Activated CD8-positive, alpha-beta T cell treated with anti-CD3 and anti-CD28 coated beads, Interleukin-2, amount 10 ng/mL, durations not matched to agents 7 days and 5 days (primary cell): ENCODE measurements at places on chromosomes 1 and 21. TPM values are rescaled to one million over a fixed set of nuclear protein-coding genes. Genes with fewer than 3 reads are reported as not detected.

DNA sequence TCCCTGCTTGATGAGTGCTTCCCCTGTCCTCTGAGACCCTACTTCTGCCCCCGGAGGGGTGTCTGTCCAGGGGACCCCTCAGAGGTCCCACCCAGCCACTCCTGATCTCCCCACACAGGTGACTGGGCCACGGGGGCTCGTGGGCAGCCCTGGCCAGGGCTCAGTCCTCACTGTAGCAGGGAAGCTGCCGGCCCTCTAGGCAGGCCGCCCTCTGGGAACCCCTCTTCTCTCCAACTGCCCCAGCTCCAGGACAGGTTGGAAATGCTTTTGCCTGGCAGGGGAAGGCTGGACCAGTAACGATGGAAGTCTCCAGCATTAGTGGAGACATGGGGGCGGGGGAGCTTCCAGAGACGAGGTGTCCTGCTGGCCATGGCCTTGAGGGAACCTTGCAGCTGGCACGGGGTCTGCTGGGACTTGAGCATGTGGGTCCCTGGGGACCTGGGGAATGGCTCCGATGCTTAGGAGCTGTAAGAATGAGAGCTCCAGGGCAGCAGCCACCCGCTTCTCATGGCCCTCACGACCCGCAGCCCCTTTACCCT, 3.1 kb upstream of the FNDC10 start:
- DNase-seq = no peak

The PADI2 gene
- total RNA-seq = not detected

DNA sequence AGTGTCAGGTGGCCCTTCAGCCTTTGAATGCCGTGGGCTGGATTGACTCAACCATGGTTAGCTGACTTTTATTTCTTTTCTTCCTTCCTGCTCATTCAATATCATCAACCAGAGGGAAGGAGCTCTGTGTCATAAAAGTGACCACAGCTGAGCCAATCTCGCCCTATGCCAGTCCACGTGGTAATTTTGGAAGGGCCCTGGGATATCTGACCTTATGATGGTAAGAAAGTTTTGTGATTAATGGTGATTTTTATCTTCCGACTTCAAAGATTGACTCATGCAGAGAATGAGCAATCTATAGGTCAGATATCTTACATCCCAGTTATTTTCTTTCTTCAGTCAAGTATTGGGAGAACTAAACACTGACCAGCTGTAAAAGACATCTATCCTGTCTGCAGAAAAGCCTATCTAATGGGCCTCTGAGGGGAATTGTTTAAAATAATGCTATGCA, 170.3 kb downstream of the ZC3H11B start:
- no peak for DNase-seq

DNA sequence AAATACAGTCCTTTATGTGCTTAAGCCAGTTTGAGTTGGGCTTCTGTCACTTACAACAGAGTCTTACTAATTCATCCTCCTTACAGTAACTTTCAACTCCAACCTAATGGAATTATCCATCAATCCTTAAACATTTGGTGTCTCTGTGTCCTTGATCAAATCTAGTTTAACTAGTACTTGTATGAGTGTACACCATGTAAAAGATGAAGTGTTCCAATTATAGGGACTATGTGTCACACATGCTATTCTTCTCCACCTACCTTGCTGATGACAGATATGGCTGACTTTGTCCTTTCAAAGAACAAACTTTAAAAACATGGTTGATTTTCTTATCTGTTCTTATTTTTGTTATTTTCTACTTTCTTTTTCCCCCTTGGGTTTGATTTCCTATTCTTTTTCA, 60.4 kb upstream of the NBPF3 start:
- DNase-seq = no peak

GRCh38 chr1:54013393-54014008, 4.5 kb downstream of the LDLRAD1 start:
- no peak for DNase-seq

The PI4KB gene
- 70.2 TPM for total RNA-seq

- no peak for DNase-seq
Measured at GRCh38 chr21:21463456-21463855, 465.2 kb downstream of the NCAM2 start.
